ENCODE measurements at places on chromosomes 16 and 17.

- no peak for DNase-seq
These were observed 47.1 kb upstream of the SDK2 start for GRCh38 chr17:73691321-73691766.

DNA sequence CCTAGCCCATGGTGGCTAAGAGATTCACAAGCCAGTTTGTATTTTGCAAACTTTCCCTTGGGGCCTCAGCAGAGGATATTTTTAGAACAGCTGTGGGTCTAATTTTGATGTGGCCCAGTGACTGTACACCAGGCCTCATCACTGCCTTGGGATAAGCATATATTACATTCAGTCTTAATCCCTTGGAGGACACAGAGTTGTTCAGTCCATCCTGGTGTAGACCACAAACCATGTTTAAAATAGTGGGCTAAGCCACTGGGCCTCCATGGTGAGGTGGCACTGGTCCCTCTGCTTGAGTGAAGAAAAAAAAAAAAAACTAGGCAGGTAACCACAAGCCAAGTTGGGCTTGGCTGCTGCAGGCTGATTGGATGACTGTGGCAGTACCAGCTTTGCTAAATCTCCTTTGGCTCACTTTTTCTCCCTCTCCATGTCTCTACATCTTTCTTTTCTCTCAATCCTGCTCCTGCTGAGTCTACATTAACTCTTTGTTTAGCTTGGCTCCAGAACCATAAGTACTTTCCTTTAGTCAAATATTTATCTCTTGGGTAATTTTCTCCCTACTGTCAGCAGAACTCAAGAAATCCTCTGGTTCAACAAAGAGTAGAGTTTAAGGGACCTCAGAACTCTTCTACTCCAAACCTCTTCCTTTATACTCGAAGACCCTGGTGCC, 120.0 kb upstream of the TBX2 start:
- no peak for DNase-seq

GRCh38 chr16:78290395-78290794, 190.9 kb downstream of the WWOX start:
- DNase-seq, result no peak

DNA sequence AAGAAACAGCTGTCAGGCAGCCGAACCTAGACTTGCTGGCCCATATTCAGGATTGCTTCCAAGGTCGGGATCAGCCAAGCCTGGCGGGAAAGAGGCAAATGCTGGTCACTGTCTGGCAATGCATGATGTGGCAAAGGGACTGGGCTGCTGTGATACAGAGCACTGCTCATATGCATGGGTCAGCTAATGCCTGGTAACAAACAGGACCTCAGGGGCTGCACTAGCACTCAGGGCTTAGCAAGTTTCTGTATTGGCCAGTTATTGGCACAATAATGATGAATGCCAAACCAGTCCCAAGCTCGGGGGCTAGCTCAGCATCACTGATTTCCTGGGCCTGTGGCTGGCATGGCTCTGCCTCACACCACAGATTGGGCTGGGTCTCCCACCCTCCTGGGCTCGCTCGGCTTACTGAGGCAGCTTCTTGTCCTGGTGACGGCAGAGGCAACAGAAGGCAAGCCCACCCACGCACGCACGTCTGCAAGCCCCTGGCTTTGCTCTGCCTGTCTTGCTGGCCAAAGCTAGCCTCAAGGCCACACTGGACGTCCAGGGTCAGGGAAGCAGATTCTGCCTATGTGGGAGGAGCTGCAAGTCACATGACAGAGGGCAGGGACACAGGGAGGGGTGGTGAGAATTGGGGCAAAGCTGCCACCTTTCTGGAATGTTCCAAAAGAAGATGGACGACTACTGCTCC, 21.4 kb upstream of the RPTOR start:
- no peak for DNase-seq

DNA sequence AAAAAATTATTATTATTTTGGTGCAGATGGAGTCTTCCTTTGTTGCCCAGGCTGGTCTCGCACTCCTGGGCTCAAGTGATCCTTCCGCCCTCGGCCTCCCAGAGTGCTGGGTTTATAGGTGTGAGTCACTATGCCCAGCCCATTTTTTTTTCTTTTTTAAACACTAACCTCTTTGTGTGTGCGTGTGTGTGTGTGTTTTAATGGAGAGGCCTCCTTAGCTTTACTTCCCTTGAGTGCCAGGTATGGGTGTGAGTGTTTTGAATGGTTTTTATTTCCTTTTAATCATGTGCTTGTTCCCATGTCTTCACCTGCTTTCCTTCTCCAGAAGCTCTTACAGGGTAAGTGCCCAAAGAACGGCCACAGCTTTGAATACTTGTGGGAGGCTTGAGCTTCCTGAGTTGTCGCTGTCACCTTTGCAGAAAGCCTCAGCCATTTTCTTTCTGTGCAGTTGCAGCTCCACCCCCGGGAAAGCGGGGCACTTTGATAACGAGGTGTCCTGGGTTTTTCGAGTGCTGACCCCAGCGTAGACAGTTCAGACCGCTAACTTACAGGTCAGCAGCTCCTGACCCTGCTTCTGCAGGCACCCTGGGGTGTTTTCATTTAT, 22.6 kb downstream of the AKAP1 start:
- DNase-seq, result no peak

DNA sequence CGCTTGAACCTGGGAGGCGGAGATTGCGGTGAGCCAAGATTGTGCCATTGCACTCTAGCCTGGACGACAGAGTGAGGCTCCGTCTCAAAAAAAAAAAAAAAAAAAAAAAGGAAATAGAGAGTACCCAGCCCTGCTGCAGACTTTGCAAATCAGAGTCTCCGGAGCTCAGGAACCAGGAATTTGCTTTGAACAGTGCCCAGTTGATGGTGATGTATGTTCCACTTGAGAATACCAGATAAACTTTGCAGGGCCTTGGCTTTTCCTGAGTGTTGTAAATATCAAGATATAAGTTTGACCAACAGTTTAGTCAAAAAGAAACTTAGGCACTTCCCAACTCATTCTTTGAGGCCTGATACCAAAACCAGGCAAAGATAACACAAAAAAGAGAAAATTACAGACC, 30.6 kb upstream of the MAP3K14 start:
- no peak for DNase-seq

GRCh38 chr16:71205482-71206131, 24.9 kb downstream of the HYDIN start:
- no peak for DNase-seq

GRCh38 chr17:62755141-62755851, 52.8 kb downstream of the MARCHF10 start:
- DNase-seq, result no peak

- DNase-seq, result no peak
These were observed 27.8 kb upstream of the NAT9 start for GRCh38 chr17:74803971-74804370.

GRCh38 chr16:89290472-89290871, 73.0 kb downstream of the ZNF778 start:
- DNase-seq, result no peak

- no peak for DNase-seq
These were observed 3.9 kb upstream of the NLRC5 start for GRCh38 chr16:56985288-56985961.

DNA sequence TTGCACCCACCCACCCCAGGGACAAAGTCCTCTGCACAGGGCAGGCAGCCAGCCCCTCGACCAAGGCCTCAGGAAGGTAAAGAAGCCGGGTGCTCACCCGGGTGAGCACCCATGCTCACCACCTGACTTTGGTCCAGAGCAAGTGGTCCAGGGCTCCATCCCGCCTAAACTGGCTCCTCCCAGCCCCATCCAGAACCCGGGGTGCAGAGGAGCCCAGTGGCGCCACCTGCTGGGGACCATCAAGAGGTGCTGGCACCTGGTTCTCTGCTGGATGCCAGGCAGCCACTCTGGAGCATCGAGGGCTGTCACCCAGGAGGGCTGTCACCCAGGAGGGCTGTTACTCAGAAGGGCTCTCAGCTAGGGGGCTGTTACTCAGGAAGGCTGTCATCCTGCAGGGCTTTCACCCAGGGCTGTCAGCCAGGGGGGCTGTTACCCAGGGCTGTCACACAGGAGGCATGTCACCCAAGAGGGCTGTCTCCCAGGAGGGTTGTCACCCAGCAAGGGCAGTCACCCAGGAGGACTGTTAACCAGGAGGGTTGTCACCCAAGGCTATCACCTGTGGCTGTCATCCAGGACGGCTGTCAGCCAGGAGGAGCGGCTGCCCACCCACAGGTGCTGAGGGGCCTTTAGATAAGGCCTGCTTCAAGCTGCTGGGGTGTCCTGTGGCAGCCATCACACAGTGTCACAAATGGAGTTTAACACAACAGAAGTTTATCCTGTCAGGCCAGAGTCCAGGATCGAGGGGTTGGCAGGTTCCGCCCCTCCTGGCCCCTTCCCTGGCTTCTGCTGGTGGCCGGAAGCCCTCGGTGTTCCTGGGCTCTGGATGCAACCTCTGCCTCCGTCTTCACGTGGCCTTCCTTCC, 98.5 kb downstream of the TNFRSF13B start:
- no peak for DNase-seq

DNA sequence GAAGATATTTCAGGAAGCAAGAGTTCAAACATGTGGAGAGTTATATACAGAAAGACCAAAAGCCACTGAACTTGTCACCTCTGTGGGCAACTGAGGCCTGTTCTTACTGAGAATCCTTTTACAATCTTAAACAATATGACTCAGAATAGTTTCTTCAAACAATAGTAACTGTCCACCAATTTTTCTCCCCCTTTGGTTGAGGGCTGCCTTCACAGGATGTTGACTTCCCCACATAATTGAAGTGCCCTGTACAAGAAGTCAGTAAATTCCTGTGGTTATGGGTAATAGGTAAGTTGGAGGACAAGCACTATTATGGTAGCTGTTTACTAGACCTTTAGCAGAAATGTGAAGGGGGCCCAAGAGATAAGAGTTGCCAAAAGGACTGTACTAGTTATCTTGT, 215.8 kb downstream of the CDH8 start:
- DNase-seq, result no peak

- no peak for DNase-seq
These were observed 41.4 kb downstream of the AP1G1 start for GRCh38 chr16:71767060-71767900.
